GM12865 (cell line): ENCODE measurements at places on chromosomes 1 and 21.

GRCh38 chr1:19036813-19037605, 80.5 kb upstream of the IFFO2 start:
- no peak for DNase-seq

GRCh38 chr1:145877923-145878486, 7.7 kb downstream of the ANKRD35 start:
- DNase-seq: no peak

GRCh38 chr1:215720126-215720525, 153.0 kb downstream of the KCTD3 start:
- DNase-seq: no peak

DNA sequence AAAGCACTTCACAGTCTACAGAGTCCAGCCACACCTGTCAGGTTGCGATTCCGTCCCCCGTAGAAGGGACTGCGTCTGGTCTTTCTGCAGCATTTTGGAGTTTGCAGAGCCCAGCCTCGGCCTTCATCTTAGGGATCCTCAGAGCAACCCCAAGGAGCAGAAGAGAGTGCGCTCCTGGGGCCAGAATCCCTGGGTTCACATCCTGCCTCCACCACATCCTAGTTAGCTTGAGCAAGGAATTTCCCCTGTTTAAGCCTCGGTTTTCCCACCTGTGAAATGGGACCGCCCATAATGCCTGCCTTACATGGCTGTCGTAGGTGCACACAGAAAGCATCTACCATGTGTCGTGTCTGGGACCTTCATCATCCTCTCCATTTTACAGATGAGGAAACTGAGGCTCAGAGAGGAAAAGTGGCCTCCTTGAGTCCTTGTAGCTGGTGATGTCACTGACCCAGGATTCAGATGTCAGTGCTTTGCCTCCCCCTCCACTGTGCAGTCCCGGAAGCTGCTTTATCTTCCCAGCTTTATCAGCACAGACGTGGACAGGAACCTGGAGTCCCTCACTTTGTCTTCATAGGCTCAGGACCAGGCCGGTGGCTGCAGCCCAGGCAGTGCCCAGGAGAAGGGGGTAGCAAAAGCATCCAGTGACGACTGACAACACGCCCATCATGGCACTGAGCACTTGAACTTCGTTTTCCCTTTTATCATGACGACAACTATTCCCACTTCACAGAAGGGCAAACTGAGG, 438.5 kb downstream of the MATN1 start:
- DNase-seq: no peak

GRCh38 chr1:116531917-116532316, 38.9 kb downstream of the CD58 start:
- DNase-seq: no peak

GRCh38 chr1:218350801-218351266, 5.7 kb downstream of the TGFB2 start:
- DNase-seq: no peak

DNA sequence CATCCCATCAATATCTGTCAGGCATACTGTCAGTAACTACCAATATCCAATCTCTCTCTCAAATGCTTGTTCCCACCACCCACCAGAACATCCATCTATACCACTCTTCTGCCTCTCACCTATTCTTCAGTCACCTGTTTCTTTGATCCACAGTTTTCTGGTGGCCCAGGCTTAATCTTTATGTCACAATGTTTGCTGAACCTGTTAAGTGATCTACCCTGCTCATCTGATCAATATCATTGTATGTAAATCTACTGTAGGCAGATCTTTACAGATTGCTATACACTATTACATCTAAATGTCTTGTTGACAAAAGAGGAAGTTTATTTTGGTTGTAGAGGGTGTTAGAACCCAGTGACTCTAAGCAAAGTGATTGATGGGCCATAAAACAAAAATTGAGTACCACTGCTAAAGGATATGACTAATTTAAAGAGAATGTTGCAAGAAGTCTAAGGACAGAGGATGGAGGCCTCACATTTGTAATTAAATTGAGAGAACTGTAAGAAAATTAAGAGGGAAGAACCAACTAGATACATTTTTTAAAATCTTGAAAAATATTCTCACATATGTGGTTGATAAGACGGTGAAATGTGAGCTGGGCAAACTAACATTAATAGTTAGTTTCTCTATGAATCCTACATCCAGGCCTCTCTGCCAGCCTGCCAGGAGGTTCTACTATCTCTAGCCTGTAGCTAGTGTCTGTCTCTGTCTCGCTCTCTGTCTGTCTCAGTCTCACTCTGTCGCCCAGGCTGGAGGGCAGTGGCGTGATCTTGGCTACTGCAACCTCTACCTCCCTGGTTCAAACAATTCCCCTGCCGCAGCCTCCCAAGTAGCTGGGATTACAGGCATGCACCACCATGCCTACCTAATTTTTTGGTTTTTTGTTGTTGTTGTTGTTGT, 34.1 kb downstream of the EGLN1 start:
- DNase-seq: no peak

DNA sequence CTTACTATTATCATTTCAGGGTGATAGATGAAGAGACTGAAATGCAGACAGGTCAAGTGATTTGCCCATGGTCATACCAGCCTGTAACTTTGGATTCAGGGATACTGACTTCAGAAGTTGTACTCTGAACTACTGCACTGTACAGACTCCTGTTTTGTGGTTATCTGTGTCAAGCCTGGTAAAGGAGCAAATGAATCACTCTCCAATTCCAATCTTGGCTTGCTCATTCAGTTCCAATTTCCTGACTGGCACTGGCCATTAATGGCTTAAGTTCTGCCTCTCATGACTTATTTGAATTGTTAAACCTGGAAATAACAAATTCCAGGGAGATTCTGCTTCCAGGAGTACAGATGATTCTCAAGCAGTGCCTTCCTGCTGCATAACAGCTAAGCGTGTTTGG, 45.4 kb upstream of the PLD5 start:
- DNase-seq: no peak
